ENCODE measurements at places on chromosomes 16 and 17.
A peak's percentile ranks its signal among the peaks of the same experiment; 100 is the strongest.

DNA sequence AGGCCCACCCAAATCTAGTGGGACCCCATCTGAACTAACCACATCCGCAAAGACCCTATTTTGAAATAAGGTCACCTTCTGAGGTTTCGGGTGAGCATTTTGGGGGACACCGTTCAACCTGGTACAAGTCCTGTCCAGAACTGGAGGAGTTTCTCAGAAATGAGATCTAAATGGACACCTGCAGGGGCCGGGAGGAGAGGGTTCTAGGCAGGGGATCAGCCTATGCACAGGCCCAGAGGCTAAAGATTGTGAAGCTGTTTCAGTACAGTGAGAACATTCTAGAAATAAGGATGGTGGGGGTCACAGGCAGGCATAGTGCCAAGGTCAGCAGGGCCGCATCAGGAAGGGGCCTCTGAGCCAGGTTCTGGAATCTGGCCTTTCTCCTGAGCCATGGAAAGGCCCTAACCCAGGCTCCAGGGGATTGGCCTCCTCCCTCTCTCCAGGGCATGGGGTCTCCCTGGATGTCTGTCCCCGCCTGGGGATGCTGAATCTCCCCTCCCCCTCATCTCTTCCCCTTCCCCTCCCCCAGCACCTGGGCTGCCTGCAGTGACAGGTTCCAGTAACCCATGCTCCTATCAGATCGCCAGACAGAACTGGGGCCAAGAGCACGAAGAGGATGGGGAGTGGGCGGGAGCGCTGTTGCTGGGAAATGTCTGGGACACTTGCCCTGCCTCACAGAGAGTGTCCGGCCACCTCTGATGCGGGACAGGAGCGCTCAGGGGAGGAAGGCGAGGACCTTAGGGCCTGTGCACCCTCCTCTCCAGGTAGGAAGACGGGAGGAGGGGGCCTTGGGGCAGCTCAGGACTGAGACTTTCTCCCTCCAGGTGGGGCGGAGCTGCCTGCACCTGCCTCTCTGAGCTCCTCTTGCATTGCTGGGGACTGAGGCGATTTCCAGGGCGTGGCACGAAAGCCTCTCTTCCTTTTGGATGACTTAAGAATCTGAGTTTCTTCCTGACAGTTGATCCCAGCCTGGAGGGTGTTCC, 321.4 kb upstream of the TNRC6C start:
- no peak for DNase-seq

- no peak for DNase-seq
These were observed 4.1 kb upstream of the YPEL2 start for GRCh38 chr17:59327121-59327980.

DNA sequence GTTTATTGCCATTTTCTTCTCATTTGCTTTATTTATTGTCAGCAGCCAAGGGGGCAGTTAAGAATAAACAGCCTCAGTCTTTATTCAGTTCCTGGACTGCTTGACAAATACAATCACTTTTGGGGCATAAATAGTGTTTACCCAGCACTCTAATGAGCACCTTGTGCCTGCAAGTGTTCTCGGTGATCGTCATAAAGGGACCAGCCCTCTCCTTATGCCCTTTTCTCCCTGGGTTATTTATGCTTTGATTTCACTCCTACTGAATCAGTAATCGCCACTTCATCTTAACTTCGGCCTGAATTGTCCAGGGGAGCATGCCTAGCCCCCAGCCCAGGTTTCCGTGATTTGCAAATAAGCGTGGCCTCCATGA, 55.7 kb upstream of the CACNG5 start:
- no peak for DNase-seq

DNA sequence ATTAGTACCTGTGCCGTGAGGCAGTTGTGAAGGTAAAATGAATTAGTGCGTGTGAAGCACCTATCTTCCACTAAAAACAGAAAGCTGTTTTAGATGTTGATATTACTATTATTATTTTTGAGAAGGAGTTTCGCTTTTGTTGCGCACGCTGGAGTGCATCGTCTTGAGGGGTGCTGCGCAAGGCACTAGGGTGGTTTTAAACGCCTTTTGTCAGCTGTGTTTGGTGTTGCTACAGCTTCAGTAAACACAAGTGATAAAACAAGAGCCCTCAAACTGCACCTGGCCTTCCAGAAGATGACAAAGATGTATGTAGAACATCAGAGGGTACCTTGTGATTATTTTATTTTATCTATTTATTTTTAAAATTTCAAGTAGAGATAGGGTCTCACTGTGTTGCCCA, 38.2 kb downstream of the PLCG2 start:
- DNase-seq: no peak

DNA sequence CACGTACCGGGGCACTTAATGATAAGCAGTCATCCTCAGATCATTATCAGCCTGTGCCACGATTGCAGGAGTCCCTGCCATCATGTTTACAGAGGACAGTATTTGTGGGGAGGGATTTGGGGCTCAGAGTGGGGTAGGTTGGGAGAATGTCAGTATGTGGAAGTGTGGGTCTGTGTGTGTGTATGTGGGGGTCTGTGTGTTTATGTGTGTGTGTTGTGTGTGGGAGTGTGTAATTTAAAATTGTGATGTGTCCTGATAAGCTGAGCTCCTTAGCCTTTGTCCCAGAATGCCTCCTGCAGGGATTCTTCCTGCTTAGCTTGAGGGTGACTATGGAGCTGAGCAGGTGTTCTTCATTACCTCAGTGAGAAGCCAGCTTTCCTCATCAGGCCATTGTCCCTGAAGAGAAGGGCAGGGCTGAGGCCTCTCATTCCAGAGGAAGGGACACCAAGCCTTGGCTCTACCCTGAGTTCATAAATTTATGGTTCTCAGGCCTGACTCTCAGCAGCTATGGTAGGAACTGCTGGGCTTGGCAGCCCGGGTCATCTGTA, 13.5 kb upstream of the EFCAB13 start:
- DNase-seq: no peak

DNA sequence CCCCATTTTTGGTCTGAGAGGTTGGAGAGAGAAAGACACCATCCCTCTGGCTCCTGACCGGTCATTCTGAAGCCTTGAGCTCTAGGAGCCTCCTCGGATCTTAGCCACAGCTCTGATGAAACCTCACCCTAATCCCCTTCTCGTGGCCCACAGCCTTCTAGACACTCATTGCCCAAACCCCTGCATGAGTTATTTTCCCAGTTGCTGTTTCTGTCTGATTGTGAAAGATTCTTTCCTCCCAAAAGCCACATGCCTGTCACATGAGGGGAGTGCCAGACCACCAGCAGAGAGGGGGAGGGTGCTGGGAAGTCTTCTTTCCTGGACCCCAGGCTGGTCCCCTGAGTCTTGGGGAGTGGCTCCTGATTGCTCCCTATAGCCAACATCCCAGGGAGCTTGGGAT, 17.6 kb upstream of the ABR start:
- no peak for DNase-seq

DNA sequence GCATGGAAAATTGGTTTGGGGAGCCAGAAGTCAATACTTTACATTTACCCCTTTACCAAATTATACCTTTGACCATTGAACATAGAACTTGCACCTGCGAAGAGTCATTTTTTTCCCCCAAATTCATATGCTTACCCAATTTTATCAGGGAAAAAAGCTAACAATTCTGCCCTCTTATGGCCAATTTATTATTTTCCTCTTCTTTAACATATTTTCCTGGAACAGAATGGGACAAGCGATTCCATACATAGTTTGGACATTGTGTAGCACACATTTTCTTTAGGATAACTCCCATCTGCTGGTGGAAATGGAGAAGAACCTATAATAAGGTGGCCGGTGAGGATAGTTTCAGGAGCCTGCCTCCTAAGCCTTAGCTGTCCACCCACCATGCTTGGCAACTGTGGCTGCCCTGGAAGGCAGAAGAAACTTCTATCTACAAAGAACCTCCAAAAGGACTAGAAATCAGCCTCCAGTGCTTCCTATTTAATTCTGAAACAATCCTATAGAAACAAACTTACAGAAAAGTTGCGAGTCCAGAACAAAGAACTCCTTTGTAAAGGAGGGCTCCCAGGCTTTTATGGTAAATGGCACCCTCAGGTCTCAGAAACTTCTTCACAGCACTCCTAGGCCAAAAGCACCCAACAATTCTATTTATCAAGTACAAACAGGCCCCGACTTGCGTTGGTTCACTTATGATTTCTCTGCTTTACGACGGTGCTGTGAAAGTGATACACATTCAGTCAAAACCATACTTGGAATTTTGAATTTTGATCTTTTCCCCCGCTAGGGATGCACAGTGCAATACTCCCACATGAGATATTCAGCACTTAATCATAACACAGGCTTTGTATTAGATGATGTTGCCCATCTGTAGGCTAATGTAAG, 64.1 kb upstream of the CACNG4 start:
- DNase-seq: no peak

- DNase-seq: no peak
These were observed 79.4 kb downstream of the LITAF start for GRCh38 chr16:11507350-11507749.

- no peak for DNase-seq
These were observed 240.3 kb downstream of the MAF start for GRCh38 chr16:79360267-79360666.

DNA sequence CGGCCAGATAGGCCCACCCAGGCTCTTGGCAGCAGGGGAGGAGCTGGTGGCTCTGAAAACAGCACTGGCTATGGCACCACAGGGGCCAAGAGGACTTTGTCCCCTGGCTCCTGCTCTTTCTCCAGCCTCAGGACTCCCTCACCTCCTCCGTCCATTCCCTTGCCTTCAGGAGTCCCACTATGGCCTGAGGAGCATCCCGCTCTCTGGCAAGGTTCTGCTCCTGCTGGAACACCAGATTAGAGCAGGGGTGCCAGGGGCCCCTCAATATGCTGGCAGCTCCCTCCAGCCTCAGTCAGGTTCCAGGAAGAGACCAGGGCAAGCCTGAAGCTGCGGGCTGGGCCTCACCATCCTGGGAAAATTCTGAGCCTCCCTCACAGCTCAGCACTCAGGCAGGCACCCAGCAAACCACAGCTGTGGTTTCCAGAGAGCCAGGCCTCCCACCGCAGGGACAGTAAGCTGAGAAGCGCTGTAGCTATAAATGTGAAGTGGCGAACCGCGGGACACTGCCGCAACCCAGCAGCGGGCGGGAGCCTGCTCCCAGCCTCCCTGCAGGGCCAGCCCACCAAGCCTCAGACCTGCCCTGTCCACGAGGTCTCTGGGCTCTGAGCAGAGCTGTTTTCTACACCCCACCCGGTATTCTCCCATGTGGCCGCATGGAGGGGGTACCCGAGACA, 25.7 kb downstream of the C17orf100 start:
- no peak for DNase-seq

DNA sequence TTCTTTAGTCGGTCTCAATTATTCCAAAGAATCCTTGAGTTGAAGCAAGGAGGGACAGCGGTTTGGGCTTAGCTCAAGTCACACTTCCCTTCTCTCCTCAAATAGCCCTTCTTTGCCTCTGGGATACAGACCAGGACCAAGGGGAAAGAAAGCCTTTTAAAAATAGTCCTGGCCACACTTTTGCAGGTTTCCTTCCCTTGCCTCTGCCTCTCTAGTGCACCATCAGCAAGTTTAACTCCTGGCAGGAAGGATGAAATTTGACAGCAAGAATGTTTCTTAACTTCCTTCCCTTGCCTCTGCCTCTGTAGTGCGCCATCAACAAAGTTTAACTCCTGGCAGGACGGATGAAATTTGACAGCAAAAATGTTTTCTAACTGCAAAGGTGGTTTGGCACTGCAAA, 7.2 kb upstream of the G6PC1 start:
- no peak for DNase-seq

GRCh38 chr17:73189417-73190099, 3.3 kb upstream of the COG1 start:
- DNase-seq: peak; percentile 42

DNA sequence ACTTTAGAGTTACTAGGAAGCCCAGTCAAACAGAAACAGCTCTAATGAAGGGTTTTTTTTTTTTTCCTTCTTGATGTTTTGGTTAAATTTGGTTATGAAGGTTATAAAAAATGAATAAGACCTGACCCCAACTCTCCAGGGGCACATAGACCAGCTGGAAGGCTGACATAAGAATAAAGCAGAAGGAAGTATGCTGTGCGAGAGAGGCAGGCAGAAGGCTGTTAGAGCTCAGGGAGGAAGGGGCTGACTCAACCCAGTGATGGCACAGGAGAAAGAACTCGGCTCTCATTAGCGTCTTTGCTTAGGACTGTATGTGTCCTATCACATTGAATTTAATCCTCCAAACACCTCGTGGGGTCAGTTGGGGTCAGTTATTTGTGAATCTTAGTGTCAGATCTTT, 474.6 kb downstream of the PMP22 start:
- no peak for DNase-seq

GRCh38 chr16:24776501-24777220, 47.2 kb downstream of the TNRC6A start:
- DNase-seq: no peak
